ENCODE measurements at places on chromosomes 4 and X.

DNA sequence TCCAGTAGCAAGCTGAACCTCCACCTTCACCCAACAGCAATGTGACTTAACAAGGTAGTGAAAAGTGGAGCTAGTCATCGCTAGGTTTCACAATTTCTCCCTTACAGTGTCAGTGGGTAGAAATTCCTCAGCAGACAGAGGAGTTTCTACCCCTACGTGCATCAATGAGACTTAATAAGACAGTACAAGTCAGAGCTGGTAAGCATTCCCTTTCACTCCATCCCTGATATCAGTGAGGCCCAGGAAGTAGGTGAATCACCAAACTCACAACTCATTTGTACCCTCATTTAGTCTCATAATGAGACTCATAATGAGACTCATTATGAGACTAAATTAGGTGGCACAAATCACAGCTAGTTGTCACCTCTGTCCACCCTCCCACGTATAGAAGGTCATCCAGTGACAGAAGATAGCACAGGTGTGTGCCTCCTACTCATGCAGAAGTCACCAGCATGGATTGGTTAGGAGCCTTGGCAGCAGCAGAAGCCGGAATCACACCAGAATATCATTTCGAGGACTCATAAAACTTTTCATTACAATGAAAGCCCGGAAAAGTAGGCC, 50.8 kb upstream of the NUDT10 start:
- no peak for DNase-seq

DNA sequence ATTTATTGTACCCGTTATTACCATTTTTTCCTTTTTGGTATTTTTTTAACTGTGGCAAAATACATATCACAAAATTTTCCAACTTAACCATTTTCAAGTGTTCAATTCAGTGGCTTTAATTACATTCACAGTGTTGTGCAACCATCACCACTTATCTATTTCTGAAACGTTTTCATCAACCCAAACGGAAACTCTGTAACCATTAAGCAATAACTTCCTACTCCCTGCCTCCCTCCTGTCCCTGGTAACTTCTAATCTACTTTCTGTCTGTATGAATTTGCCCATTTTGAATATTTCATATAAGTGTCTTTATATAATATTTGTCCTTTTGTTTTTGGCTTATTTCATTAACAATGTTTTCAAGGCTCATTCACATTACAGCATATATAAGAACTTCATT, 57.4 kb upstream of the MSN start:
- DNase-seq: peak; percentile 70

- peak; percentile 40 for DNase-seq
These were observed 50.9 kb downstream of the ABCG2 start for GRCh38 chr4:88107406-88108107.

GRCh38 chrX:154594491-154594890, 9.6 kb downstream of the CTAG1A start:
- no peak for DNase-seq

DNA sequence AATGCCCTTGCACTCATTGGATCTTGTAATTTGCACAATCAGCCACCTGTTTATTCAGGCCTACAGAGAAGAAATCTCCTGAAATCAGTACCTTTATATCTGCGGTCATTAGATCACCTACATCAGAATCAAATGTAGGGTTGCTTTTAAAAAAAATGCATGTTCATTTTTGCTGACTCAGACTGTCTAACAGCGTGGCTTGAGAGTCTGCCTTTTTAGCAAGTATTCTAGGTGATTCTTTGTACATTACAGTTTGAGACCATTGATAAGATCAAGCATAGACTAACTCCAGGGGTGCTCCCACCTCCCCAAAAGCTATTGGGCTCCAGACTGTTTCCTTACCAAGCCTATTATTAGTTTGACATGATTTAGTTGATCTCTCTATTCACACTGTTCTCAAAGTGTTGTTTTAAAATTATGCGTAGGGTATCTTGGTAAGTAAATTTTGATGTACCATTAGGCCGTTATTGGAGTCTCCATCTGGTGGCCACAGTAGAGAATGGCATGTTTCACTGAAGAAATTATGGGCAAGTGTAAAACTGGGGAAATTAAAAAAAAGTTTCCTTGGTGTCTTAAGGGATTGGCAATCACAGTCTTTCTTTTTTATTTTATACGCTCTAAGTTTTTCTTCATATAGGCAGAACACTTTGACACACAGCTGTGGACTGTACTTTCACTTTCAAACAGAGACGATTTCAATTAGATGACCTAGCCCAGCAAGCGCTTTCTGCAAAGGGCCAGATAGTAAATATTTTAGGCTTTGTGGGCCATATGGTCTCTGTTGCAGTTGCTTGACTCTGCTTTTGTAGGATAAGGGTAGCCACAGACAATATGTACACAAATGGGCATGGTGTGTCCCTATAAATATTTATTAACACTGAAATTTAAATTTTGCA, 33.7 kb upstream of the MSL3 start:
- peak; percentile 35 for DNase-seq

GRCh38 chr4:101853691-101854090, 63.2 kb downstream of the BANK1 start:
- no peak for DNase-seq

- DNase-seq: no peak
These were observed 20.1 kb upstream of the UVSSA start for GRCh38 chr4:1326751-1327525.

Data from iris pigment epithelial cell (primary cell).